Fibroblast of skin of right quadriceps (primary cell): ENCODE measurements at places on chromosomes 1 and 21.

GRCh38 chr1:226491093-226491850, 57.3 kb upstream of the STUM start:
- DNase-seq, result no peak

- DNase-seq, result no peak
Measured at GRCh38 chr1:153368495-153368894, 6.9 kb downstream of the S100A12 start.

DNA sequence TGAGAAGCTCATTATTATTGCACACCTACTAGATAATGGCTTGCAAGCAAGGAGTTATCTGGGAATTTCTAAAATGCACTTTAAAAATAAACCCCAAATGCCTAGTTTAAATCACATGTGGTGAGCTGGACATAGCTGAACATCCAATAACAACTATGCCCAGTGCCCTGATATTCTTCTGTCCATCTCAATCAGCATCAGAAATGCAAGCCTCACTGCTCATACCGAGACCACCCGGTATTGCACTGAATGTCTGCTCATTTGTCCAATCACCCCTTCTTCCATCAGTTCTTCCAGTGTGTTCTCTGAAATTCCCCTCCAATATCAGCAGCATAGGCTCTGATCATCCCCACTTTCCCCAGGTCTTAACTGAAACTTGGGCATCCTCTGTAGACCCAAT, 383.8 kb downstream of the DSCAM start:
- DNase-seq, result no peak

DNA sequence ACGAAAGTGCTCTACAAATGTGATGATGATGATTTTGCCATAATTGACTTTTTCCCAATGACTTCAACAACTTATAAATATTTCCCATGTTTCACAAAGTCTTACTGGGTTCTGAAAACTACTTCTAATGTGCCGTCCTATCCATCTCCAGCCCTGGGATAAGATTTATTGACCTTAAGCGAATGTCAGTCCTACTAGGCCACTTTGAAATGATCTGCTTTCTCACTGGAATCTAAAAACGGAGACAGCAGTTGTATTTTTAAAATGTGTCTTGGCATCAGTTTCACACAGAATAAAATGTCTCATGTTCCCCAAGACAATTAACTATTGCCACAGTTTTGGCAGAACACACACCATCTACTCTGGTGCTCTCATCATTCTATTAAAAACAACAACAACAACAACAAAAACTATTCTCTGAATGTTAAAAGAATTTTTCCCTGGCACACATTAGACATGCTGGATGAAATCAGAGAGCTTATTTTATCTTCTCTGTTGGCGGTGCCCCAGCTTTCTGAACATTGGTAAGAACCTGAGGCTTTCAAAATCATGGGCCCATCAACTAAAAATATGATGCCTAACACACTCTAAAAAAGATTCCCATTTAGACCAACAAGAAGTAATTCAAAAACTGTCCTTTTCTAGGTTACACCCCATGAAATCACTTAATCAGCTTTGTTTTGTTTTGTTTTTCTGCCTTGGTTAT, 23.1 kb upstream of the DNASE2B start:
- DNase-seq, result no peak

- peak; percentile 40 for DNase-seq
Measured at GRCh38 chr1:156656806-156657740, 15.2 kb downstream of the BCAN start.

DNA sequence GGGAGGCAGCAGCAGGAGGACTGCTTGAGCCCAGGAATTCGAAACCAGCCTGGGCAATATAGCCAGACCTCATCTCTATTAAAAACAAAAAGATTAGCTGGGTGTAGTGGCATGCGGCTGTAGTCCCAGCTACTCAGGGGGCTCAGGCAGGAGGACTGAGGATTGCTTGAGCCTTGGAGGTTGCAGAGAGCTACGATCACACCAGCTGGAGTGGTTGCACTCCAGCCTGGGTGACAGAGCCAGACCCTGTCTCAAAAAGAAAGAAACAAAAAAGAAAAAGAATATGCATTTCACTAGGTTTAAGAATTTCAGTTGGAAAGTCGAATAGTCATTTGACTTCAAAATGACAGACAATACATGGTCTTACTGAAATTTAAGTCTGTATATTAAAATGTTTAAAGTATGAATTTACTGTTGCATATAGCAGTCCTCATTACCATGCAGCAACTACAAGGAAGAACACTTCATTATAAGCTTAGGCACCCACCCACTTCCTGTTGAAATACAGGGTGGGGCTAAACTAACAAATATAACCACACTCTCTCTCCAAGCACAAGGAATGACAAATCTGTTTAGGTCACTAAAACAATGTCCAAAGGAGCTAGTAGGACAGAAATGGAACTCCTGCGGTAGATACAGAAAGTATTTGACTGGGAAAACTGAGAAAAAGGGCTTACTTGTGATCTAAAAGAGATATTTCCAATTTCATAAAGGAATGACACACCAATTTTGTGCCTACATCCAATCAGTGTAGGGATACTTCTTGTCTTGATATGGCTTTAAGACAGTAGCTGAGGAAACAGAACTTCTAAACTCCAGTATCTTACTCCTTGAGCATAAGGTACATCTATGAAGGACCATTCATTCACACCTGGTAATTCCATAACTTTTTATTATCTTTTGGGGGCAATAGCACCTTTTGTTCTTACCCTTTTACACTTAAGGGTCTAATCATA, 44.1 kb downstream of the GPR3 start:
- DNase-seq, result peak; percentile 51

GRCh38 chr1:118321840-118322239, 136.8 kb upstream of the SPAG17 start:
- DNase-seq, result no peak

DNA sequence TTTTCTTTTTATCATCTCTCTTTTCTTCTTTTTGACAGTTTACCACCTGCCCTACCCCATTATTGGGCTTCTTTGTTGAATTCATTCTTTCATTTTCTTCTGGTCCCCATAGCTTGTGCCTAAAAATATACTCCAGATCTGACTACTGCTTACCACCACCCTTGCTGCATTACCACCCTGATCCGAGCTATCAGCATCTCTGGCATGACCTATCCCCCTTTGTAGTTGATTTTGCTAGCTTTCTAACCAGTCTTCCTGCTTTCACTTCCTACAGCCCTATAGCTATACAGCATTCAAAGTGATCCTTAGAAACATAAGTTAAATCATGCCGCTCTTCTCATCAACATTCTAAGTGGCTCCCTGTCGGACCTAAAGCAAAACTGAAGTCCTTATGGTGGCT, 59.4 kb upstream of the MPC2 start:
- DNase-seq, result no peak

GRCh38 chr1:3169665-3170356, 100.8 kb downstream of the PRDM16 start:
- no peak for DNase-seq

DNA sequence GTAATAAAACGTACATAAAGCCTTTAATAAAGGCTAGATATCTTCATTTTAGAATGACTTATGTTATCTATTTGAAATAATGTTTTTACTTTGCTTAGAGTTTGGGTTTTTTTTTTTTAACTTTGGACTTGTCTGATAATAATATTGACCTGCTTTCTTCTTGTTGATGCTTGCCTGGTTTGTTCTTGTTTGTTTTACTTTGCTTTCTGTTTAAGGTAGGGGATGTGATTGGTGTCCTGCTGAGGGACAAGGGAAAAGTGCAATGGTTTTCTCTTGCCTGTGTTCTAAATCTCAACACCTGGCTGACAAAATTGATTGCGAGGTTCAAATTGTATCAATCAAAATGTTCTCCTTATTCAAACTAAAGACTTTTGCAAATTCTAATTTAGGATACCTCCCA, 2.2 kb upstream of the FH start:
- no peak for DNase-seq

- no peak for DNase-seq
Measured at GRCh38 chr1:114703242-114703641, 7.9 kb upstream of the AMPD1 start.

DNA sequence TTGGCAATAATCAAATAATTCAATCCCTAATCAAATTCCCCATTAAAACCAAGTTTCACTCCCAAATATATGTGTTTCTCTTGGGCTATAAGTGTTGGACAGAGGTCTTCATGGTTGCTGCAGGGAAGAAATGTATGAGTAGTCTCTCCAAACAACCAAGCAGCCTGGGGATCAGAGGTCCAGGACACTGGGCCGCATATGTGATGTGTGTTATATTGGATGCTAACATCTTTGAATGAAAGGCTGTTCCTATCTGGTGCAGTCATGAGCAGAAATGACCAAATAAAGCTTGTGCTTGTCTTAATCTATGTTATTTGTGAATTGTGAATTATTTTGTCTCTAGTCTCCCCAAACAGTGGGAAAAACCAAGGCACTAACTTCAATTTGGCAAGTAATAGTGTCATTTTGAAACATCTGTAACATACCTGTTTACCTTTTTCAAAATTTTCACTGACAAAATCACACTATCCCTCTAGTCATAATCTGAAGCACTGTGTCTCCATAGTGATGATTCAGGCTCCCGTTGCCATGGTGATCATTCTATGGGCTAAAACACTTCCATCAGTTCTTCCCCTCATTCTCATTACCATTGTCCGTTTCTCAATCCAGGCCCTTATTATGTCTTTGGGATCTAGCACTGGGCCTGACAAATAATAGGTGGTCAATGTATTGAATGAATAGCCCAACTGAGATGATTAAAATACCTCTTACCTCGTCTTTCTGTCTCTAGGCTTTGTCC, 12.5 kb upstream of the TADA1 start:
- no peak for DNase-seq

DNA sequence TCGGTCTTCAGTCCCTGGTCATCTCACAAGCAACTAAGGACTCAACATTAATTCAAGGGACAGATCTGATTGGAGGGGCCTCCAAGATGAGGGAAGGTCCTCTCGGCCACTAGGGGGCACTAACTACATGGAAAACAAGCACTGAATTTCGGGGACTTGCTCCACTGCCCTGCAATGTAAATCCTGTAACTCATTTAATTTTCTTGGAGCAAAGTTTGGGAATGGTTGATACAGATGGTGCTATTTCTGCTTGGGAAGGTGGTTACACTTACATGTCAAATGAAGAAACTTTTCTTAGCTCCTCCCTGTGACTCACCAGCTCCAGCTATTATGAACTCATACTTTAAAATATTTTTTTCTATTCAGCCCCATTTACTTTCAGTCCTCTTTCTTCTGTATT, 97.4 kb upstream of the KCNJ15 start:
- peak; percentile 87 for DNase-seq

- no peak for DNase-seq
Measured at GRCh38 chr21:33345751-33346238, 21.0 kb downstream of the IFNAR1 start.

DNA sequence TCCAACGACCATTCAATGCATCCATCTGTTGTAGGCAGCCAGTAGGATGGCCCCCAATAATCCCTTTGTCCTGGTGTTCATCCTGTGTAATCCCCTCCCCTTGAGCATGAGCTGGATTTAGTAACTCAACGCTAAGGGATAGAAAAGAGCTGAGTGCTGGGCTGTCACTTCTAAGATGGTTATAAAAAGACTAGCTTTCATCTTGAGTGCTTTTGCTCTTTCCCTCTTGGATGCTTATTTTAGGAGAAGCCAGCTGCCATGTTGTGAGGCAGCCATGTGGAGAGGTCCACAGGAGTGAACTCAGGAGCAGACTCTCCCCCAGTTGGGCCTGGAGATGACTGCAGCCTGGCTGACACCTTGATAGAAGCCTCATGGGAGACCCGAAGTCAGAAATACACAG, 401.5 kb downstream of the VAV3 start:
- no peak for DNase-seq

DNA sequence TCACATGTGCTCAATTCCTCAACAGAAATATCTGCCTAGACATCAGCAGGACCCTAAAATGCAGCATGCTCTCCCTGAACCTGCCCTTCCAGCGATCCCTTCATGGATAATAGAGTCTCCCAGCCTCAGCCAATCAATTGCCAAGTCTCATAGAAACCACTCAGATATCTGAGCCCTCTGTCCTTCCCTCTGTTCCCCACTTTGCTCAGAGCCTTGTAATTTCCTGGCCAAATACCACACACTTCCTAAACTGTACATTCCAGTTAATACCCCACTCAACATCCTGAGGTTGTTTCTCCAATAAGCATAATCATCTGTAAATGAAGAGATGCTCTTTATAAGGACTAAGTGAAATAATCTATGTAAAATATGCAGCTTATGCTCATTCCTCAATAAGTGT, 59.3 kb upstream of the PTGFRN start:
- DNase-seq, result peak; percentile 74

- DNase-seq, result no peak
Measured at GRCh38 chr1:89767618-89768017, 53.2 kb upstream of the LRRC8D start.

- no peak for DNase-seq
Measured at GRCh38 chr1:143720087-143721023, 251.4 kb downstream of the FAM72C start.

DNA sequence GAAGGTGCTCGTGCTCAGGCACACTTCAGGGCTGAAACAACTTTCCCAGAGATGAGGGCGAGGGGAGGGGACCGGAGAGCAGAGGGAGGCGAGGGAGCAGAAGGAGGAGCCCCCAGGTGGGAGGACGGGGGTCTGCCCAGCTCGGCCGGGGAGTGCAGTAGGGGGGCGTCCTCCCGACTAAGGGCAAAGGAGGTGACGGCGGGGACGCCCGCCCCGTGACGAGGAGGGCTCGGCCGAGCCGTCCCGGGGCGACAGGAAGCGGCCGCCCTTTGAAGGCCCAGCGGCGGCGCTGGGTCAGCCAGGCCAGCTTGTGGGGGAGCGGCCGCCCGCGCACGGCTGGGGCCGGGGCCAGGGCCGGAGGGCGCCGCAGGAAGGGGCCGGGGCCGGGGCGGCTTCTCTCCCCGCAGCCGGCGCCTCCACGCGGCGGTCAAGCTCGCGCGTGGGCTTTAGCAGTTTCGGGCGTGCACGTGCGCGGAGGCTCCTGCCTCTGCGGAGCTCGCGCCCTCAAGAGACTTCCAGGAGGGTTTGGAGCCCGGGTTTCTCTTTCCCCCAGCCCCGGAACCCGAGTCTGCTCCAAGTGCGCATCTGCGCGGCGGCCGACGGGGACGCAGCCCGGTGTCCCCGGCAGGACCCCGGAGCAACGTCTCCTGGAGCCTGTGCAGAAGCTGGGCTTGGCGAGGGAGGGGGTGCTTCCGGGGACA, 100.8 kb upstream of the SLC45A1 start:
- peak; percentile 30 for DNase-seq

DNA sequence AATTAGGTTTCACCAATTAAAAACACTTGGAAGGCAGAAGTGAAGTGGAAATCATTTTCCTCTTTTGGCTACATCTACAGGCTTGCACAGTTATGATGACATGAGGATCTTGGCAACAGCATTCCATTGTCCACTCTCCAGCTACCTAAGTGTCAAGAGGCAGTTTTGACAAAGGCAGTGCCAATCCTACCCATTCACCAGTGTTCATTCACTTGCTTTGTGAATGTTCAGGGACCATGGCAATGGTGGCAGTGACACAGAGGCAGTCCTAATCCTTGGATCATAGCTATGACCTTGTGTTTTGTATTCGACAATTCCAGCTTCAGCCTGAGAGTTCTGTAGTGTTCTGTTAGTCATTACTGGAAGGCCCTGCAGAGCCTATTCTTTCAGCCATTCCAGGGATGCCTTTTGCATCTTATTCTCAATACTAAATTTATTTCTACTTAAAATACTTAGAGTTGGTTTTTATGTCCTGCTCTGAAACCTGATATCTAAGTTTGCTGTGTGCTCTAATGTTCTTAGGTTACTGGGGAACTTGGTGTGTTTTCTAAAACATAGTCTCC, 36.7 kb downstream of the CRB1 start:
- peak; percentile 4 for DNase-seq

- DNase-seq, result peak; percentile 64
Measured at GRCh38 chr1:94542088-94542870, 720 bp upstream of the F3 start.

- no peak for DNase-seq
Measured at GRCh38 chr1:151336556-151336955, 9.3 kb upstream of the PI4KB start.

- DNase-seq, result no peak
Measured at GRCh38 chr1:33180226-33180910, 1.5 kb downstream of the TRIM62 start.
